CD4-positive, alpha-beta T cell (primary cell): ENCODE measurements at places on chromosomes 7 and 10. TPM values are rescaled to one million over a fixed set of nuclear protein-coding genes. Genes with fewer than 3 reads are reported as not detected.

GRCh38 chr10:62726142-62726541 is 78.4 kb upstream of the ADO start:
- no peak for DNase-seq
- no peak overlapping the region for H3K4me3 ChIP-seq
- peaks cover 6% of the 10 kb centered on the region for H3K4me1 ChIP-seq
- no peak overlapping the region for H3K27ac ChIP-seq
- H3K27me3 ChIP-seq = no peaks in the 10 kb centered on the region

DNA sequence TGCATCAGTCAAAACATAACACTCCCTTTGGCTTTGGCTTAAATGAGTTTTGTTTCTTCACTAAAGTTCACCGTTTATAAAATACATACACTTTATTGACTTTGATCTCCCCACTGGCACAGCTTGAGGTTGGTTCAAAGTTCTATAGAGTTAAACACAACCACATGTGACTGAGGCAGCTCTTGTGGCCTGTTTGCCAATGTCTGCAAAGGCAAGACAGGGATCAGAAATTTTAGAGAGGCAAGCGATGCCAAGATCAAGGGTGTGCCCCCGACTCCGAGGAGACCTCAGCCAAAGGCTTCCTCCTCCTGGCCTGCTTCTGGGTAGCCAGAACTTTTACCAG is 129.8 kb upstream of the JCAD start:
- H3K4me1 ChIP-seq = no peaks in the 10 kb centered on the region
- H3K36me3 ChIP-seq = no peaks in the 10 kb centered on the region
- no peak overlapping the region for H3K4me3 ChIP-seq
- DNase-seq = no peak

GRCh38 chr10:99758211-99758891 is 24.1 kb upstream of the ABCC2 start:
- peaks cover 68% of the 10 kb centered on the region for H3K36me3 ChIP-seq
- DNase-seq = no peak
- H3K4me1 ChIP-seq = no peaks in the 10 kb centered on the region
- no peaks in the 10 kb centered on the region for H3K27me3 ChIP-seq

- H3K27ac ChIP-seq = no peak overlapping the region
- no peak overlapping the region for H3K4me3 ChIP-seq
- H3K4me1 ChIP-seq = peaks cover 13% of the 10 kb centered on the region
- no peaks in the 10 kb centered on the region for H3K36me3 ChIP-seq
- no peak for DNase-seq
Observed at GRCh38 chr10:777913-778479, 88.5 kb upstream of the DIP2C start.

DNA sequence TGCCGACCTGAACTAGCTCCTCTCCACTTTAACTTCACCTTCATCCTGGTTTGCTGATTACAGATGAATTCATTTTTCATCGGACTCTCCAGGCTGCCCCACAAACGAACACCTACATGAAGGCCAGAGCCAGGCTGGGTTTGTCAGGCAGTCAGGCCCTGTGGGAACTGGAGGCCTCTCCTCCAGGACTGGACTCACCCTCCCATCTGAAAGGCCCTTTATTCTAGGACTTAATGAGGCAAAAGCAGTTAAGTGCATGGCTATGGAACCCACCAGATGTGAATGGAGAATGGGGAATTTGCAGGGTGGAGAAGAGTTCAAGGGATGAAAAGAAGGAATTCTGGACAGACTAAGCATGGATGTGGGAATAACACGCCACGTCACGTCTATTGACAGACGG is 170.8 kb downstream of the ARHGAP12 start:
- no peaks in the 10 kb centered on the region for H3K27me3 ChIP-seq
- H3K4me3 ChIP-seq = no peak overlapping the region
- peaks cover 19% of the 10 kb centered on the region for H3K4me1 ChIP-seq
- H3K36me3 ChIP-seq = no peaks in the 10 kb centered on the region
- DNase-seq = no peak

GRCh38 chr7:24930856-24931255 is 49.1 kb downstream of the OSBPL3 start:
- no peaks in the 10 kb centered on the region for H3K4me1 ChIP-seq
- no peak overlapping the region for H3K4me3 ChIP-seq
- H3K27ac ChIP-seq = no peak overlapping the region
- DNase-seq = no peak
- H3K36me3 ChIP-seq = no peaks in the 10 kb centered on the region
- H3K27me3 ChIP-seq = no peaks in the 10 kb centered on the region

GRCh38 chr10:118753331-118754228 is 1.2 kb downstream of the CACUL1 start:
- H3K4me3 ChIP-seq = peak overlapping the region; percentile 91
- no peaks in the 10 kb centered on the region for H3K27me3 ChIP-seq
- no peak for DNase-seq

DNA sequence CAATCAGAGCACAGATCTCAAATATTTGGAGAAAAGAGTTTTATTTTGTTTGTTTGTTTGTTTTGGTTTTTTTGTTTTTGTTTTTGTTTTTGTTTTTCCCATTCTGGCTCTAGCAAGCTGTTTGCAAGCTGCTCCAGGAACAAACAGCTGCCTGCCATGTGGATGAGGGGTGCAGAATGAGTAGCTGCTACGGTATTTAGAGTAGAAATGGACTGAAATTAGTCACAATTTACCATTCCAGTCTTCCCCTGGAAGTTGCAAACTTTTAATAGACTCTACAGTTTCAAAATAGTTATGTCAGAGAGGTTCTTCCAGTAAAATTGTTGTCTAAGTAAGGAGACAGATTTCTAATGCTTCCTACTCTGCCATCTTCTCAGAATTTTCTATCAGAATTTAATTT is 27.1 kb upstream of the TAS2R16 start:
- no peak for DNase-seq
- H3K27me3 ChIP-seq = no peaks in the 10 kb centered on the region
- no peak overlapping the region for H3K27ac ChIP-seq
- no peak overlapping the region for H3K4me3 ChIP-seq

GRCh38 chr7:4265676-4266075 is 416.4 kb upstream of the FOXK1 start:
- no peak for DNase-seq
- no peaks in the 10 kb centered on the region for H3K27me3 ChIP-seq
- H3K4me1 ChIP-seq = no peaks in the 10 kb centered on the region

GRCh38 chr10:12051241-12051640 is 8.6 kb upstream of the UPF2 start:
- H3K36me3 ChIP-seq = no peaks in the 10 kb centered on the region
- DNase-seq = no peak
- H3K27ac ChIP-seq = no peak overlapping the region
- no peak overlapping the region for H3K4me3 ChIP-seq

GRCh38 chr10:21525367-21526187 is at the start of gene SKIDA1:
Gene SKIDA1 (minus strand): TSS chr10:21525682. CDS start chr10:21517822, 7,860 bp downstream.
- peaks cover 25% of the 10 kb centered on the region for H3K4me1 ChIP-seq
- peaks cover 5% of the 10 kb centered on the region for H3K27me3 ChIP-seq
- peak within 1 kb of the TSS; percentile 61 for H3K27ac ChIP-seq
- no peaks in the 10 kb centered on the region for H3K36me3 ChIP-seq
- no peak for DNase-seq

DNA sequence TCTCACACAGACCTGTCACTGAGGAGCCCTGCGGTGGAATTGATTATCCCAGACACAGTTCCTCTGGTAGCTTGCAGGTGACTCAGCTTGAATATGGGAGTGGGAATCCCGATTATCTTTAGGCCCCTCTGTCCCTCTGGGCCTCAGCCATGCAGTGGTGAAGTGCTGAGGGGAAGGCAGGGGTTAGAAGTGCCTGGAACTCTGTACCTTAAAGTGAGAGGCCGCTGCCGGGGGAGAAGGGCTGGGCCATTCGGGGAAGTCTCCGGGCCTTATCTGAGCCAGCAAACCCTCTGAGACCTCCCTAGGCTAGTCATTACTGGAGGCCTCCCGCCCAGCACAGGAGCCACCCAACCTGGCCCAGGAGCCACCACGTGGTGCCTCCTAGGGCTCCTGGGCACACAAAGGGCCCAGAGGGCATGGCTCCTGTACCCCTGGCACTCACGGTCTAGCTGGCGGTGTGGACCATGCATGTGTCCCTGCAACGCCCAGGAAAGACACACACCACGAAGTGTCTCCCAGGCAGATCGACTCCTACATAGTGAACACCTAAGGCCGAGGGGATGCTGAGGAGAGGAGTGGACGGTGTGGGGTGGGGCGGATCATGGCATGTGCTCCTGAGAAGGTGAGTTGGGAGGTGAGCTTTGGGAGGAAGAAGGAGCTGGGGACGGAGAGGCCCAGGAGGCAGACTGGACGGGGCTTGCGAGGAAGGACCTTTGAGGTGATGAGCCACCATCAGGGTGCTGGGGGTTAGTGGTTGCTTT is 56.2 kb downstream of the HK1 start:
- no peak for DNase-seq
- H3K4me1 ChIP-seq = peaks cover 69% of the 10 kb centered on the region
- peak overlapping the region; percentile 5 for H3K4me3 ChIP-seq
- H3K27ac ChIP-seq = no peak overlapping the region
- no peaks in the 10 kb centered on the region for H3K27me3 ChIP-seq
- H3K36me3 ChIP-seq = peaks cover 31% of the 10 kb centered on the region

DNA sequence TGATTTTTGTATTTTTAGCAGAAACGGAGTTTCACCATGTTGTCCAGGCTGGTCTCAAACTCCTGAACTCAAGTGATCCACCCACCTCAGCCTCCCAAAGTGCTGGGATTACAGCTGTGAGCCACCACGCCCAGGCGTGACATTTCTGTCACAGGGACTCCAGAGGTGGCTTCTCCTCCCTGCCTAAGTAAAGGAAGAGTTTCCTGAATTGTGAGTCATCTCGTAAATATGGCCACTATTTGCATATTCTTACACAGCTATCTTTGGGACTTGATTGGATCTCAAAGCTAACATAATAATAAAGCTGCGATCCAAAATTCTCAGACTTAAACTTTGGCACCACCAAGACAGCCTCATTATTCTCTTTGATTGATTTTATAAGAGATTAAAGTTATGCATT is 50.1 kb downstream of the ADARB2 start:
- H3K36me3 ChIP-seq = no peaks in the 10 kb centered on the region
- no peak overlapping the region for H3K27ac ChIP-seq
- DNase-seq = no peak
- no peaks in the 10 kb centered on the region for H3K27me3 ChIP-seq
- no peaks in the 10 kb centered on the region for H3K4me1 ChIP-seq

GRCh38 chr7:135645296-135645904 is 16.9 kb upstream of the STMP1 start:
- no peak overlapping the region for H3K4me3 ChIP-seq
- no peaks in the 10 kb centered on the region for H3K4me1 ChIP-seq
- no peak overlapping the region for H3K27ac ChIP-seq

- DNase-seq = no peak
- H3K4me1 ChIP-seq = no peaks in the 10 kb centered on the region
- no peak overlapping the region for H3K27ac ChIP-seq
- no peaks in the 10 kb centered on the region for H3K36me3 ChIP-seq
Observed at GRCh38 chr7:117630501-117630900, 150.7 kb downstream of the CFTR start.

GRCh38 chr7:1856161-1856887 is 186.2 kb downstream of the ELFN1 start:
- DNase-seq = no peak
- no peaks in the 10 kb centered on the region for H3K36me3 ChIP-seq
- H3K4me1 ChIP-seq = peaks cover 48% of the 10 kb centered on the region
- no peaks in the 10 kb centered on the region for H3K27me3 ChIP-seq

VAX1 gene
- not detected for total RNA-seq

GGCT gene
- 6.3 TPM for total RNA-seq

DNA sequence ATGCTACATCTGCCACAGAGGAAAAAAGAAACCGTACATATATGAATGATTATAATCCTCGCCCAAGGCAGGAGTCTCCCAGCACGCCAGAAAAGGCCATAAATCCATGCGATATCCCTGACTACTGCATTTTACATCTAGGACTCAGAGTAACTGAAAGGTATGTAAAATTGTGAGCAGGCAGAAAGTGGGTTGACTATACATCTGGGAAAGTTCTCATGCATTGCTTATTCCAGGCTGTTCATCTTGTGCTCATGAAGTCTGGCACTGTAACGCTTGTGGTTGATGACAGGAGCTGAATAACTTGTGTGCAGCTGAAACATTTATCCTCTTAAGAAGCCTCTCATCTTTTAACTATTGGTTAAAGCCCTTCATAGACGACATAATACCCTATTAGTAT is 193.4 kb upstream of the STEAP4 start:
- DNase-seq = no peak
- H3K27ac ChIP-seq = no peak overlapping the region
- H3K4me3 ChIP-seq = no peak overlapping the region
- H3K27me3 ChIP-seq = no peaks in the 10 kb centered on the region
- no peaks in the 10 kb centered on the region for H3K36me3 ChIP-seq
- H3K4me1 ChIP-seq = no peaks in the 10 kb centered on the region

- H3K4me1 ChIP-seq = peaks cover 20% of the 10 kb centered on the region
- no peak for DNase-seq
- H3K27me3 ChIP-seq = peaks cover 85% of the 10 kb centered on the region
- H3K4me3 ChIP-seq = no peak overlapping the region
- H3K27ac ChIP-seq = no peak overlapping the region
Observed at GRCh38 chr10:100738055-100738827, 7.1 kb upstream of the PAX2 start.

DNA sequence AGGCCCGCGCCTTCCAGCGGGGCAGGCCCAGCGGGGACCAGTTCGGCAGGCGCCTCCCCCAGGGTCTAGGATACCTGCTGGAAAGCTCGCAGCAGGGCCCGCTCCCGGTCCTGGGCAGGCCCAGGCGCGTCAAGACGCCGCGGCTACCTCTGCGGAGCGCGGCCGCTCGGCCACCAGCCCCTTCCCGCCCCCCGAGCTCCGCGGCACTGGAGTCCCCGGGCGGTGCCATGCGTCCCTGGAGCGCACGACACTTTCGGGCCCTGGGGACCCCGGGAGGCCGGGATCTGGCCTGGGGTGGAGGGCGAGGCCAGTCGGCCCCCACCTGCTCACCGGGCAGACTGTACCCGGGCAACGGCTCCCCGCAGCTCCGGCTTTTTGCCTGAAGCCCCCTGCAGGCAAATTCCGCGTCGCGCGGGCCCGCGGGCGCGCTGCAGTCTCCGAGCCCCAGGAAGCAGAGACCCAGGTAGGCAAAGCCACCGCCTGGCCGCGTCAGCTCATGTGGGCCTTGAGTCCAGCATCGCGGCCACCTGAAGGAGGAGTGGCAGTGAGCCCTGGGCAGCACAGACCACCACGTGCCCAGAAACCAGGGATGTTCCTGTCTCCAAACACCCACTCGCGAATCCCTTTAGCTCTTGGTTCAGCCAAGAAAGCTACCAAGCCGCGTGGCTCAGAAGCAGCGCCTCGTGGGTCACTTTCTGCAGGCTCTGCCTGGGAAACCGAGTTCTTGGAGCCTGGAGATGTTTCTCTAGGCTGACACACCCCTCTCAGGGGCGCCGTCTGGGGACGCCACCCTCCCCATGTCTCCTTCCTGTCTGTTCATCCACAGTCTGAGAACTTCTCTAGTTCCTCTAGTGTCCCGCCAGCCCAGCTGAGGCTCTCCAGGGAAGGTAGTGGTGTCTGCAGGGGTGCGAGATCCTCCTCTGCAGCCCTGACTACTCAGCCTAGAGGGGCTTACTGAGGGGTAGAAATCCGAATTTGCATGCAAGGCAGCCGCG is 46.1 kb upstream of the APBB1IP start:
- H3K4me3 ChIP-seq = peak overlapping the region; percentile 36
- no peak overlapping the region for H3K27ac ChIP-seq
- DNase-seq = peak; percentile 25
- H3K27me3 ChIP-seq = peaks cover 7% of the 10 kb centered on the region
- H3K4me1 ChIP-seq = peaks cover 5% of the 10 kb centered on the region
